Activated T-helper 2 cell treated with anti-CD3 and anti-CD28 coated beads, Interferon-gamma antibody, Interleukin-2, Interleukin-4, amounts not matched to agents 10 μg/mL and 5 μg/mL and 100 μg/mL, durations not matched to agents 14 hours and 24 hours and 36 hours (primary cell): ENCODE measurements at places on chromosomes 6 and 20.

- no peak for DNase-seq
Measured at GRCh38 chr6:107590378-107590777, 100.5 kb downstream of the SOBP start.

- peak; percentile 64 for DNase-seq
Measured at GRCh38 chr20:5528719-5529256, 212.0 kb upstream of the PROKR2 start.

GRCh38 chr6:63764318-63764916 is 128.8 kb downstream of the PHF3 start:
- no peak for DNase-seq

- no peak for DNase-seq
Measured at GRCh38 chr6:39543095-39543494, 182.1 kb downstream of the KIF6 start.

DNA sequence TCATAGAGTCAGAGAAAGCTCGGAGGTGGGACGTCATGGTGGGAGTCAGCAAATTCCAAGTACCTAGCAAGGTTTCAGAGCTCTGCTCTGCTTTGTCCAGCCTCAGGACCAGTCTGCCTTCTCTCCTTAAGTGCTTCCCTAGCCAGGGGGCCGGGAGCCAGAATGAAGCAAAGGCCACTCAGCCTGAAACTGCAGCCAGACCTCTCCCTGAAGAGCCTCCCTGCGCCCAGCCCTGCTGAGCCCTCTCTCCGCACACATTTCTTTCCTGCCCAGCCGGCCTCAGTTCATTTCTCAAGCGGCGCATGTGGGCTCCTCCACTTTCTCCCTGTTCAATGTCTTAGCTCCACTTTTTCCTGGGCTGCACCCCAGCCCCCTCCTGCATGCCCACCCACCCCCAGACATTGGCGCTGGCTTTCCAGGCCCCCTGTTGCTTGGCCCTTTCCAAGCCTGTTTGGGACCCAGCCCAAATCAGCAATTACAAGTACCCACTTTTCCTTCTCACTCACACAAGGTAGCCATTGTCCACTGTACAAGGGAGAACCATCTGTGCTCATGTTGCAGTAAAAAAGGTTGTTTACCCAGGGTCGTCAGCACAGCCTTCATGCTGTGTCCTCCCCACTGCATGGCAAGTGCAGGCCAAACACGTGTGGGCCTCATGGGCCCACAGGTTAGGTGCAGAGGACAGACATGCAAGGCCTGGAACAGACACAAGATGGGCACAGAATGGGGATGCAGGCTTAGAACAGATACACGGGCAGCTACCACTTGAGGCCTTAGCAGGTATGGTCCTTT is 147.1 kb downstream of the MRPL14 start:
- DNase-seq = no peak

- no peak for DNase-seq
Measured at GRCh38 chr6:68211242-68211795, 423.8 kb upstream of the ADGRB3 start.

GRCh38 chr6:164344801-164345291 is 930.3 kb downstream of the QKI start:
- DNase-seq = no peak

DNA sequence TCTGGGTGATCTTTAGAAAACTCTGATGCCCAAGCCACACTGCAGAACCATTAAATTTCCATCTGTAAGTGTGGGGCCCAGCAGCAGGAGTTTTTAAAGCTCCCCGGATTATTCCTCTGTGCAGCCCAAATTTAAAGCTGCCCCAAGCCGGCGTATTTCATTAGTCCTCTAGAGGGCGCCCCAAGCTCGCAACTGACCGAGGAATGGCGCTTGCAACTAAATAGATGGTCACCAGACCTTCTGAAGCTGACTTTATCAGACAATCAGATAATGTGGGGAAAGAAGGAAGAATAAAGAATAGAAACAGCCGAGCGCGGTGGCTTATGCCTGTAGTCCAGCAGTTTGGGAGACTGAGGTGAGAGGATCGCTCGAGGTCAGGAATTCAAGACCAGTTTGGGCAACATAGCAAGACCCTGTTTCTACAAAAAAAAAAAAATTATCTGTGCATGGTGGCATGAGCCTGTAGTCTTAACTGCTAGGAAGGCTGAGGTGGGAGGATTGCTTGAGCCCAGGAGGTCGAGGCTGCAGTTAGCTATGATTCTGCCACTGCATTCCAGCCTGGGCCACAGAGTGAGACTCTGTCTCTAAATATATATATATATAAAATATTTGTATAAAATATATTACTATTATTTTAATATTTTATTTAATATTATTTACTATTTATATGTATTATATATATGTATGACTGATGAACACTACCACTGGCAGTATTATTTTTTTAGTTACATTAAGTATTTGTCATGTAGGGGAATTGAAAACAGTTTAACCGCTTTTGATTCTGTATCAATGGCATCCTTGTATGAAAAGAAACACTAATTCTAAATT is 56.0 kb downstream of the OTOR start:
- DNase-seq = peak; percentile 20

DNA sequence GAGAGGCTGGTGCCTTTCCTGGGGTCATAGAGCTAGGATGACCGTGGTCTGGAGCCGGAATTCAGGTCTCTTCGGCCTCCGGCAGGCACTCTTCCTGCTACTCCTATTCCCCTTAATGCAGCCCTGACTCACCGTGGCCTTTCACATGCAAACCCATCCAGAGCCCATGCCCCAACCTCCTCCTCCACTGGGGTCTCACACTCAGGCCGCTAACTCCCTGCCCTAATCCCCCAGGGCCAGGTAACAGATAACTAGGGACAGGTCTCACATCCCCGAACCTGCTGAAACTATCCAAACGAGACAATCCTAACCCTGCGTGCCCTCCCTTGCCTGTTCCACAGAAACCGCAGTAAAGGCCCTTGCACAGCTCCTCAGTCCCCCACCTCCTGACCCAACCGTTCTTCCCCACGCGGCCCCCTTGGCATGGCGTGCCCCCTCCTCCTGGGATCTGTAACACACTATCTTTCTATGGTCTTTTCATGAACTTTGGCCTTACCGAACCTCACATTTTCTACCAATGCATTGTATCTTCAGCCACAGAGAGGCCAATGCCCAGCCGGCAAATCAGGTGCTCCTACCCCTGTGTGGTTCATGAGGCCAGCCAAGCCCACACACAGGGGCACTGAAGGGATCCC is 245.4 kb upstream of the EXOC2 start:
- no peak for DNase-seq

- no peak for DNase-seq
Measured at GRCh38 chr20:22861990-22862389, 173.1 kb upstream of the SSTR4 start.

DNA sequence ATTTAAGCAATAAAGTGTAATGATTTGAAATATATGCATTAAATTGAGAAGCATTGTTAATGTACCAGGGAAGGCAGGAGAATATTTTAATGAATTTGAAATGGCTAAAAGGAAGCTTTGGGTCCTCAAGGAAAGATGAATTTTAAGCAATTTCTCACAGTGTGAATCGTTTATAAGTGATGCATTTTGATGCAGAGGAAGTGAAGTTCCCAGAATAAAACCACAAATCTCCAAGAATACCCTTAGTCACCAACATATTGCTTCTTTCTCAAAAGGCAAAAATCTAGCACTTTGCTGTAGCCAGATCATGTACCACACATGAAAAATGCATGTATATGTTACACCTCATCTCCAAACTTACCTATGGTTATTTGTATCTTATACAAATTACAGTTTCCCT is 11.7 kb downstream of the TPD52L1 start:
- no peak for DNase-seq

- DNase-seq = no peak
Measured at GRCh38 chr20:44496976-44497375, 21.3 kb downstream of the TTPAL start.

GRCh38 chr20:51871943-51872342 is 69.6 kb upstream of the SALL4 start:
- no peak for DNase-seq

- no peak for DNase-seq
Measured at GRCh38 chr6:30883685-30884520, at the start of gene DDR1. TSS of gene DDR1 (plus strand) at chr6:30884519. CDS start at chr6:30888730, 4,211 bp downstream.

DNA sequence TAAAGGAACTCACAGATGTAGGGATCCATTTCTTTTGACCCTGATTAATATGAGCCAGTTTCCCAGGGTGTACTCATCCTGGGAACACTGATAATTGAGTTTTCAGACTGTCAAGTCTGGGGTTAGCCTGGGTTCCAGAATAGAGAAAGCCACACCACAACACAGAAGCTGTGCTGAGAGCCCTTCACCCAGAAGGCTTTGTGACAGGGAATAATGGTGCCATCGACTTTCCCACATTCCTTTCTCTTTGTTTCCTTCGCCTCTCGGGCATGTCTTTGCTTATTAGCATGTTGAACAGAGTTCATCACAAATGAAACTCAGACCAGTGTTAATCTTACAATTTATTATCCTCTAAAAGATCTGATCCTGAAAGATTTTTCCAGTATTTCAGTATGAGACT is 95.0 kb downstream of the TCP11 start:
- DNase-seq = no peak

DNA sequence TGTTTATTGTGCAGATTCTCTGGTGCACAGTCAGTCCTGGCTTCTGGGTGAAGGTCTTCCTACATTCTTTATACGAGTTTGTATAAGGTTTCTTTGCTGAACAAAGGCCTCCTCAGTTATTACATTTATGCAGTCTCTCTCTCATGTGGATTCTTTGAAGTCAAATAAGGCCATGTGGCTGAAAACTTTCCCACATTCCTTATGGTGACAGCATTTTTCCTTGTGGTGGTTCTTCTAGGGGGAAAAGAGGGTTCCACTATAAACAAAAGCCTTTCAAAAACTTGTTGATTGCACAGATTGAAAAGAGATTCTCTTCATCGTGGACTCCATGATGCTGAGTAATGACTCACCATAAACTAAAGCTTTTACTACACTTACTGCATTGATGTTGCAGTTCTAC is 19.2 kb downstream of the ZSCAN12 start:
- no peak for DNase-seq

- no peak for DNase-seq
Measured at GRCh38 chr6:75563032-75563431, 38.6 kb upstream of the SENP6 start.

- no peak for DNase-seq
Measured at GRCh38 chr20:41537865-41538264, 80.3 kb downstream of the CHD6 start.

DNA sequence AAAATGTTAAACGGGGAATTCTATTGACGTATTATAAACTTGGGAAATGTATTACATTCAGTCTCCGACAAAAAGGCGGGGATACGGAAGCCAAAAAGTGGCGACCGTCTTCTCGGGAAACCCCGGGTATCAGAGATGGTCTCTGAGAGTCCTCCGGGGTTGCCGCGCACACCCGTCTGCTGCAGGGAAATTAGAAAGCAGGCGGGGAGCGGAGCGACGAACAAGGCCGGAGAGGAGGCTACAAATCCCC is 1.5 kb downstream of the SALL4 start:
- DNase-seq = no peak

DNA sequence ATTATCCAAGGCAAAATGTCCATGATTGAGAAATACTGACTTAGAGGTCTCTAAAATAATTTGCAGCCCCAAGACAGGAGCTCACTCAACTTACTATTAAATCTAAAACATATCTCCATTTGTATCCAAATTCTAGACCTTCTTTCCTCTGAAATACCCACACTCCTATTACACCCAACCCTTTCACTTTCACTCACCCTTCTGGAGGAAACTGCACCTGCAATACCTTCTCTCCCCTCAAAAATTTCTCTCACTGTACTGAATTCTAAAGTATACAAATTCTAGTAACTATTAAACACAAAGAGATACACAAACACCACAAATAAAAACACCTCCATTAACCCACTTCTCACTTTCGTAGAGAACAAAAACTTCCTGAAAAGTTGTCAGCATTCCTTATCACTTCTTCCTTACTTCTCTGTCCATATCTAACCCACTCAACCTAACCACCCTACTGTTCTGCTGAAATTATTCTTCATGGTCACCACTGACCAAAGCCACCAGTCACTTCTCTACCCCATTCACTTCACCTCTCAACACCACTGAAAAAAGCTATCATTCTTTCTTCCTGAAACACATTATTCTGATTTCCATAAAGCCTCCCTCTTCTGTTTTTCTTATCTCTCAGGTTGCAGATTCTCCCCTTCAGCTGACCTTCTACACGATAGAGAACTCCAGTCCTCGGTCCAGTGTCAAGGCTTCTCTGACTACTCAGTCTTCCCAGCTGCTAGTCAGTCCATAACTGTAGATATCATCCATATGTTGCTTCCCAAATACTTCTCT is 12.0 kb downstream of the LMBRD1 start:
- no peak for DNase-seq

DNA sequence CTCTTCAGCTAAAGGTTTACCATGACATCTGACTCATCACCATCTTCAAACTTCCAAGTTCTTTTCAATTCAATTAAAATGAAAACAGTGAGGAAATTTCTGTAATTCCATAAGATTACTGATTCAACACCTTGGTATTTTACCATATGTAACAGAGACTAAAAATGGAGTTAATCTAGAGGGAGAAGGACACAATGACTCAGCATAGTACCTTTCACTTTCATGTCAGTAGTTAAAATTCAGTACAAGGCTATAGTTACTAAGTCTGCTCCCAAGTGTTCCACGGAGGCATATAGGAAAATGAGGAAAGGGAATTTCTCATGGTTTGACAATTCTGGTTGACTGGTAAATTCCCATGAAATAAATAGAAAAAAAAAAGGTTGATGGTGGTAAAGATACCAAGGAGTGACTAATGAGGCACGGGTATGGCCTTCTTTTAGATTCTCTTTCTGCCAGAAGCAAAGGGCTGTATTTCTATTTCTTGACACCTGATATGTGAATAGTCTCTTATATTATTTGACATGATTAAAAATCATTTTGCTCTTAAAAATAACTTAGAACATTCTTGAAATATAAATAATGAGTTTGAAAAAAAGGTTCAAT is 526.7 kb upstream of the ADGRB3 start:
- DNase-seq = no peak

DNA sequence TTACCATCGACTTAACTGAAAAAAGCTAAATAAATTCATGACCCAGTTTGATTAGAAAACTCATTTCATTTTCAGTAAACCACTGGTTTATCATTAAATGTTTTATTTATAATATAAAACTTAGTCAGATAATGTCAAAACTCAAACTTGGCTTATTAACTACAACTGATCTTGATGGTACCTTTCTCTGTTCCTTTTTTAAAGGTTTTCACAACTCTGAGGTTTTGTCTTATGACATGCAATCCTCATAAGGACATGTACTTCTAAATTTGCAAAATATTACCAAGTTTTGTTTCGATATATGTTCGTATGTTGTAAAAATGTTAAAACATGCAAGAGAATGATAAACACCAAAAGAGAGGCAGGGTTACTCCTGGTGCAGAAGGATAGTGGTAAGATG is 82.5 kb upstream of the PDE10A start:
- DNase-seq = no peak

- DNase-seq = no peak
Measured at GRCh38 chr20:61438285-61438684, 186.2 kb downstream of the CDH4 start.

GRCh38 chr6:130076512-130076911 is 58.1 kb downstream of the L3MBTL3 start:
- DNase-seq = no peak

- no peak for DNase-seq
Measured at GRCh38 chr6:129138739-129139405, 255.9 kb downstream of the LAMA2 start.
